ENCODE measurements at places on chromosomes 16 and 17. TPM values are rescaled to one million over a fixed set of nuclear protein-coding genes. Genes with fewer than 3 reads are reported as not detected.

CNGB1 gene
- not detected for polyA plus RNA-seq

DNA sequence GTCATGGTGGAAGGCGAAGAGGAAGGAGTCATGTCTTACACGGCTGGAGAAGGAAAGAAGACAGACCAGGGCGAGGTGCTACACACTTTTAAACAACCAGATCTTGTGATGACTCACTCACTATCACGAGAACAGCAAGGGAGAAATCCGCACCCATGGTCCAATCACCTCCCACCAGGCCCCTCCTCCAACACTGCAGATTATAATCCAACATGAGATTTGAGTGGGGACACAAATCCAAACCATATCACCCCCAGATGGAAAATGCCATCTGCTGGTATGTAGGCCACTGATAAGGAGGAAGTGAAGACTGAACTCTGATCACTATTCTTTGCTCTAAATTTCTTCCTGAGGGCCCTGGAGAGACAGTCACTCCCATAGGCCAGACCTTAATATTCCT is 7.5 kb upstream of the ITGAX start:
- DNase-seq = no peak

DNA sequence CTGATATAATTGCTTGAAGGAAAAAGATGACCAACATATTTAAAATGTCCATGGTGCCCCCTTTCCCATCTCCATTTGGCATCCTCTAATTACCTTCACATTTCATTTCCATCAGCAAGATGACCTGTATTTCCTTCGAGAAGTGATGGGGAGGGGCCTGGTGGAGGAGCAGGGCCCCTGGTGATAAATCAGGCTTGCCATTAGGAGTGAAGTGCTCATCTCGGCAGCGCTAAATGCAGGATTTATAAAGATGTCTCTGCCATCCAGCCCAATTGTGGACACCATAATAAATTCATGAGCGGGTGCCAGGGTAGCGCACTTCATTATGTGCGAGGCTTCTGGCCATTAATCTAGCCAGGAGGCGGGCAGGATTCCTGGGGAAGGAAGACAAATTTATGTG is 101.5 kb upstream of the IRX6 start:
- no peak for DNase-seq

GRCh38 chr16:56724191-56724590 is 5.7 kb upstream of the NUP93 start:
- no peak for DNase-seq

GRCh38 chr16:80973991-80974390 is 32.7 kb downstream of the CMC2 start:
- peak; percentile 38 for DNase-seq

GRCh38 chr17:58005031-58005727 is 1.9 kb downstream of the SRSF1 start:
- peak; percentile 27 for DNase-seq
